ENCODE measurements at places on chromosomes 11 and 22.
A peak's percentile ranks its signal among the peaks of the same experiment; 100 is the strongest.

- no peak for DNase-seq
Measured at GRCh38 chr11:78768971-78769370, 194.3 kb upstream of the NARS2 start.

DNA sequence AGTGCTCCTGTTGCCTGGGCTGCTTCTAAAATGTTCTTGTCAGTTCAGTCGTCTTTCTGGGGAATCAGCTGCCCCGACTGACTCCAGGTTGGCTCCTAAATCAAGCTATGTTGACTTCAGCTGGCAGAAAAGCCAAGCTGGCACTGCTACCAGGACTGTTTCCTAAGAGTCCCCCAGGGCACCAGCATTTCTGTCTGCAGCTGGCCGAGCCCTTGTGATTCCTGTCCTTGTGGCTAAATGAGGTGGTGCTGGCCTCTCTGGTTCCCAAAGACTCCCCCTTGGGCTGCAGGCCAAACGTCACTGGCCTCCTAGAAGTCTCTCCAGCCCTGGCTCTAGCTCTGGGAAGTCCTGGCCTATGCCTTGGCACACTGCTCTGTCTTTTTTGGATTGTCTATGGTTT is 31.1 kb downstream of the GRAMD1B start:
- DNase-seq = no peak

GRCh38 chr11:21461701-21462100 is 731.2 kb upstream of the ANO5 start:
- DNase-seq = no peak

DNA sequence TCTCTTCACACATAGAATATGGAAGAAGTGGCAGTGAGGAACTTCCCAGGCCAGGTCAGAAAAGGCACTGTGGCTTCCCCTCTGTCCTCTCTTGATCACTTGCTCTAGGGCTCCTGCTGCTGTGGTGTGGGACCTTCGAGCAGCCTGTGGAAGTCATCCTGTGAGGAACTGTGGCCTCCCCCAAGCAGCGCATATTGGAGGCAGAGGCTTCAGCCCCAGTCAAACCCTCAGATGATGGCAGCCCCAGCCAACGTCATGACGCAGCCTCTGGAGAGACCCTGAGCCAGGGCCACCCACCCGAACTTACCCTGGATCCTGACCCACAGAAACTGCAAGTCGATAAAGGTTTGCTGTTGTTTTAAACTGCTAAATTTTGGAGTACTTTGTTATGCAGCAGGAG is 444.9 kb downstream of the TBC1D22A start:
- no peak for DNase-seq

DNA sequence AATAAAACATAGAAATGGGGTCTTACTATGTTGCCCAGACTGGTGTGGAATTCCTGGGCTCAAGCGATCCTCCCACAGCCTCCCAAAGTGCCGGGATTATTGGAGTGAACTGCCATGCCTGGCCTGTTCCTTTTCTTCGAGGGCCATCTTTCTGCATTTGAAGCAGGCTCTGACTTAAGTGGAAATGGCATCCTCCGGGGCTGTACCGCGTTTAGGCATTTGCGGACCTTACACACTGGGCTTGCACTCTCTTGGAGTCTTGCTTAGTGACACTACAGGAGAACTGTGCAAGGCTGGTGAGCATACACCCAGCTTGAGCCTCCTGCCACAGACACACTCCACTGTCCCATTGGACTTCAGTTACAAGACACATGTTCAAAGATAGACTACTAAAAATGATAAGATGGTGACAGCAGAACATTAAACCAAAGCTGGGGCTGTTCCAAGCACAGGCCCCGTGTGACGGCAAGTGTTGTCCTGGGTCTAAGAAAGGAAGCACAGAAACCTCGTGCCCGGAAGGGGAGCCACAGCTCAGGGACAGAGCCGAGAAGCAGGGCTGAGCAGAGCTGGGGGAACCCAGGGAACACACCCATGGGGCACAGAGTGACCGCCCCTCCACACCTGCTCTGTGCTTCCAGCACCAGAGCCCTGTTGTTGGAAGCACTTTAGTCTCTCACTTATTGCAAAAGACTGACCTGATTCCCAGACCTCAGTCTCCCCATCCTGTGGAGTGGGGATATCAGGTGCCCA is 59.0 kb upstream of the SHANK2 start:
- DNase-seq = no peak

- no peak for DNase-seq
Measured at GRCh38 chr11:85886089-85887056, 31.2 kb downstream of the CCDC83 start.

DNA sequence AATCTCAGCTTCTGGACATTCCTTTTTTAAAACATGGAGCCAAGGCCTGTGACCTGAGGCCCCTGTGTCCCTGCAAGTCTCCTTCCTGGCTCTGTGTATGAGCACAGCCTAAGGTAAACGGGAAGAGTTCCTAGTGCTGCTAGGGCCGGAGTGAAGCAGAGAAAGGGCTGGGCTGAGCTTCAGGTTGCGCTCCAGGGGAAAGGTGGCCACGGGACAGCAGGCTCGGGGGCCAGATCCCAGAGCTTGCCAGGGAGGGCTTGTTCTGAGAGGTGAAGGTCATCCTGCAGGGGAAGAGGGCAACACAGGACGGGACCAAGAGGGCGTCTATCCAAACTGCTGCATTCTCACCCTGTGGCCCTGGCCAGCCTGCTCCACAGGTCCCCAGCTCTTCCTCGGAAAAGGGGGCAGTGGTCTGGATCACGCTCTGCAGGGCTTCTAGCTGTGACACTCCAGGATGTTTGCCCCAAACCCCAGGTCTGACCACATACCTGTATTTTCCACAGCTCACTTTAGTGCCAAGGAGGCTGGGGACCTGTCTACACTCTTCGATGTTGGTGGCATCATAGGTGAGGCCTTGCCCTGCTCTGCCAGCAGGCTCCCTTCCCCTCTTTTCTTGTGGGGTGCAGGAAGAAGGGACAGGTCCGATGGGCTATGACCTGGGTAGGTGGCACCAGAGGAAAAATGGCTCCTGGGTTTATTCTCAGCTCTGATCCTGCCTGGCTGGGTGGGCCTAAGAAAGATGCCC is 20.4 kb downstream of the SLC37A2 start:
- no peak for DNase-seq

DNA sequence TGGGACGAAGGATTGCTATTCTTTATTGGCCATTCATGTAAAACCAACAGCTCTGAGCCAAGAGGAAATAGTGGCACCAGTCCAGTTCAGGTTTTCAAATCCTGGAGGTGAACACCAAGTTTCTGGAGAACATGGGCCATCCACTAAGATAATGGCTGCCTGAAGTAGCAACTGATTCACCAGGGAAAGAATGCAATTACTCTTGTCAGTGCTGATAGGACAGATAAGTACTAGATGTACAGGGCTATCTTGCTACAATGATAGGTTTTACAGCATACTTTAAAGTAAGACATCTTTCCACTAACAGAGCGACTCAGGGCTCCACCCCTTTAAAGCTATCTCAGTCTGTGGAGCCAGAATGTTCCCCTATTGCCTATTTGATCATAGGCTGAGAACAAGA is 36.8 kb upstream of the APOA1 start:
- no peak for DNase-seq

DNA sequence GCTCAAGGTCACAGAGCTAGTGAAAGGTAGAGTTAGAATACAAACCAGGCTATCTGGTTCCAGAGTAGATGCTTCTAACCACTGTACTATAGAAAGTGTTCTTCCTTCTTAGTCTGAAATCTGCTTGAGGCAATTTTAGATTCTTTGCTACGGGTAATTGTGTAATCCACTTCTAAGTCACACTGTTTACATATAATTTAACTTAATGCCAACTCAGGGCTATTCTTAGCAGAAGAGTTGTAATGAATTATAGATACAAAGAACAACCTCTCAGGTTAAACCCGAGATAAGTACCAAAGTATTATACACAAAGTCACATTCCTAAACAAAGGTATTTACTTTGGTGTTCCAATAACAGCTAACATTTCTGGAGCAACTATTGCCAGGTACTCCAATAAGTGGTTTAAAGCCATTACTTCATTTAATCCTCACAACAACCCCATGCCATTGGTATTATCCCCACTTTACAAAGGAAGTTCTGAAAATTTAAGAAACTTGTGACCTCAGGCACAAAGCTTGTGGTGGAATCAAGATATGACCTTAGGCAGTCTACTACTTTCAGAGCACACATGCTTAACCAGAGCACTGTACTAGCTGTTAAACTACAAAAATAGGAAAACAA is 31.1 kb upstream of the DDI1 start:
- DNase-seq = no peak

- DNase-seq = no peak
Measured at GRCh38 chr22:41951898-41952474, at the start of gene SMIM45. Gene SMIM45, plus strand, starts transcription at chr22:41952150.

DNA sequence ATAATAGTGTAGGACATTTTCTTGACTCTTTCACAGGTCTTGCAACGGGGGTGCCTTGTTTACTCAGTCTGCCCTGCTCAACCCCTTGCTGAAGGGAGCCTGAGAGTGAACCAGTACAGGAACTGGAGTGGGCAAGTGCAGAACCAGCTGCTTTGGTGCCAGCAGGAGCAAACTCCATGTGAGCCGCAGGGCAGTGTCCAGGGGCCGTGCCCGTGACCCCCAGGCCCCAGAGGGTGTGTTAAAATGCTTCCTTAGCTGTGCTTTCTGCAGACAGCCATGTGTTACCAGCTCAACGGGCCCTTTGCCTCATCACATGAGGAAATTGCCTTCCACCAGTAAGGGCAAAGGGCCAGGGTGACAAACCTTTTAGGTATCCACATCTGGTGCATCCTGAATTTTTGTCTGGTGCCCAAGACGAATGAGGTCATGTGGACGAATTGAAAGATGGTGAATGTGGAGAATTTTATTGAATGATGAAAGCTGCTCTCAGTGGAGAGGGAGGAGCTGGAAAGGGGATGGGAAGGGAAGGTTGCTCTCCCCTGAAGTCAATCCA is 53.6 kb upstream of the OR5D13 start:
- no peak for DNase-seq

DNA sequence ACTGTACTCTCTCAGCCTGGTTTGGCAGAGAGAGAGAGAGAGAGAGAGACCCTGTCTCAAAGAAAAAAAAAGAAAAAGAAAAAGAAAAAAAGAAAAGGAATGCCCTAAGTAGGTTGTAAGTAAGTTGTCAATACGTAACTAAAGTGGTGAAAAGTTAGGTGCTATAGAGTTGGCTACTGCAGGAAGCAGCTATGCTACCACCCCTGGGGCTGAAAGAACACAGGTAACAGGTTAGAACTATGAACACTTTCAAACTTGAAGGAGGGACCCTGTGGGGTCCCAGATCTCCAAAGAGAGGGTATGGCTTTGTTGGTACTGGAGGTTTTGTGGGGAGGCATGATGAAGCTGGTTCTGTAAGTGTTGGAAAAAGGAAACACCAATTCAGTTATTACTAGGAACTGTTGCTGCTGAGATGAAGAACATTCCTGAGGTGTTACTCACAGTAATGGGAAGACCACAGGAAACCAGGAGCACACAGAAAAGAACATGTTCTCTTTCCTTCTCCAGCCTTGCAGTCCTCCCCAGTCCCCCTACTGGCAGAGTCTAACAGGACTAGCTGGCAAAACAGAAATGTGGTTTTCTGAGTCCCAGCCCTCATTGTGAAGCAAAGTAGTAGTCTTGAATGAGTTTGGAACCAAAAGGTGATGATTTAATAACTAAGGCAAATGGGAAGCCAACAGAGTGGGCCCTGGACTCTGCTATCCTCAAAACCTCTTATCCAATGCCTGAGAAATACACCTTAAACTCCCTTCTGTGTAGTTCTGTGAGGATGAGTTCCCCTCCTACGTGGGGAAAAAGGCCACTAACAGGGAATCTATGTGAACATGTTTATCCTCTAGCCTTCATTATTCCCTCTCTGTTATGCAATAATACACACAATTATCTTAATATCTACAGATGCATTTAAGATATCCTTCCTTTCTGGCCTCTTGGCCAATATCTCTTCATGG is 427.0 kb upstream of the DDI1 start:
- DNase-seq = no peak

DNA sequence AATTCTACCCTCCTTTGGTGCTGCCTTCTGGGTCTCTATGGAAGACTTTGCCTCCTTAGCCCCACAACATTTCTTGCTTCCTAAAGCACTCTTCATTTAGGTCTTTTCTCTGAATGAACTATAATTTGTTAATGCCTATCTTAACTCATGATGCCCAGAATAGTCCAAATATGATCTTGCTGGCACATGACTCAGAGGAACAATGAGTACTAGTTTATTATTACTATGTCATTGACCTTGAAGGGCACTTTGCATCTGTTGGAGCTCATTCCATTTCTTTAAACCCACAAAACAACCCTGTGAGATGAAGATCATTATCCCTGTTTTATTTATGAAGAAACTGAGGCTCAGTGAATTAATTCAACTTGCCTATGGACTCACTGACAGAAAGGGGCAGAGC is 320.2 kb upstream of the PLET1 start:
- no peak for DNase-seq

- no peak for DNase-seq
Measured at GRCh38 chr11:95152876-95153856, 63.5 kb downstream of the ENDOD1 start.

DNA sequence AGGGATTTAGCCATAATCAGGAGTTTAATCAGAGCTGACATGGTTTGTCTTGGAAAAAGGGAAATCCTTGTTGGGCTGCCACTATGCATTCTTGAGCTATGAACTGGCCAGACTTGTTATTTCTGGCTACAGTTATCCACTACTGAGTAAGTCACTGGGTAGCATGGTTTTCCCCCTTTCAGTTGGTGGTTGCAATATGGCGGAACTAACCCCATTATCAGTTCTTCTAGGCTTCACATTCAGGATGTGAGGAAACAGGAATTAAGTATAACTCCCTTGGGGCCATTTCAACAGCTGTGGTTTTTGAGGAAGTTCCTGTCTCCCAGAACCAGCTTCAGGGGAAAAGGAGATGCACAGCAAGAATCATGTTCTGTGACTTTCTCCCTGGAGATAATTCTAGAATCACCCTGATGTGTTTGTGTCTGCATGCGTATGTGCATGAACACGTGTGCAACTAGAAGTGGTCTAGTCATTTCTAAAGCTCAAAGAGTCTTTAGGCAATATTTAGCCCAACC is 103.0 kb upstream of the CD44 start:
- peak; percentile 27 for DNase-seq

DNA sequence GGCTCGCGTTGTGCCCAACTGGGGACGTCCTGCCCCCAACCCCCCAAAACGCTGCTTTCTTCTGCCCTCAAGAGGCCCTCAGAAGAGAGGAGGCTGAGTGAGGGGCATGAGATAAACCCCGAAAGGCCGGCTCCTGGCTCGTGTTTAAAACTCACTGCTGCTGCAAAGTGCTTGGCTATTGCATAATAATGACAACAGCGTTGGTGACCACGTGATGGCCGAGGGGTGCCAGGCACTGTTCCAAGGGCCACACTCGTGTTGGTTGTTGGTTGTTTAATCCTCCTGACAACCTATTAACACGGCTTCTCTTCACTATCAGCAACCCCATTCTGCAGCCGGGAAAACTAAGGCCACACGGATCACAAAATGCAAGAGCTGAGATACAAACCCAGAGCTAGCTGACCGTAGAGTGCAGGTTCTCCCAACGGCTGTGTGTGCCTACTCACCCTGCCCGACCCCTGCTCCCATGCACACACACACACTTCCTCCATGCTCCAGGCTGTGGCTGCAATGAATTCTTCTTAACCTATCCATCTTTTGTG is 51.0 kb downstream of the ANO1 start:
- no peak for DNase-seq

- DNase-seq = peak; percentile 75
Measured at GRCh38 chr11:73177778-73178539, 35.8 kb upstream of the FCHSD2 start.
